ENCODE measurements at places on chromosomes 13 and 19. TPM values are rescaled to one million over a fixed set of nuclear protein-coding genes. Genes with fewer than 3 reads are reported as not detected.

Gene CHST8
- 0.47 TPM for total RNA-seq

Gene GSX1
- 0.19 TPM for total RNA-seq

Gene OLFM4
- 6.5 TPM for total RNA-seq

Gene CEACAM1
- 1.3 TPM for total RNA-seq

GRCh38 chr19:31347354-31347753 lies 1.9 kb downstream of the TSHZ3 start:
- DNase-seq, result no peak
- no peak overlapping the region for H3K4me3 ChIP-seq
- peaks cover 70% of the 10 kb centered on the region for H3K27me3 ChIP-seq

DNA sequence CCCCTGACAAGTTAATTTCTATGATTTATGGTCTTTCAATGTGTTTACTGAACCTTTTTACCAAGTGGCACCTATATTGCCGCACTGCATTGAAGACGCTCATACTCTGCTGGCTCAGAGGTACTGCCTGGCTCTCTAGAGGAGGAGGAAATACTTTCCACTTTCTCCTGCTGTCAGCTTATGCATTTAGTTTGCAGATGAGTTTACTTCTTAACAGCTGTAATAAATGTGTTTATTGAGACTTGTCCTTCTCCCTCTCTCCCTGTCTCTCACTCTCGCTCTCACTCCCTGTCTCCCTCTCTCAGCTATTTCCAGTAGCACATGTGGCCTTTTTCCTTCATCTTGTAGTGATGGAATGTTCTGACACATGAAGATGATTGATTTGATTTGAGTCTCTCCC lies 60.3 kb upstream of the SPATA13 start:
- no peak for DNase-seq
- no peaks in the 10 kb centered on the region for H3K36me3 ChIP-seq
- H3K27me3 ChIP-seq, result no peaks in the 10 kb centered on the region
- peaks cover 21% of the 10 kb centered on the region for H3K4me1 ChIP-seq
- H3K4me3 ChIP-seq, result no peak overlapping the region

DNA sequence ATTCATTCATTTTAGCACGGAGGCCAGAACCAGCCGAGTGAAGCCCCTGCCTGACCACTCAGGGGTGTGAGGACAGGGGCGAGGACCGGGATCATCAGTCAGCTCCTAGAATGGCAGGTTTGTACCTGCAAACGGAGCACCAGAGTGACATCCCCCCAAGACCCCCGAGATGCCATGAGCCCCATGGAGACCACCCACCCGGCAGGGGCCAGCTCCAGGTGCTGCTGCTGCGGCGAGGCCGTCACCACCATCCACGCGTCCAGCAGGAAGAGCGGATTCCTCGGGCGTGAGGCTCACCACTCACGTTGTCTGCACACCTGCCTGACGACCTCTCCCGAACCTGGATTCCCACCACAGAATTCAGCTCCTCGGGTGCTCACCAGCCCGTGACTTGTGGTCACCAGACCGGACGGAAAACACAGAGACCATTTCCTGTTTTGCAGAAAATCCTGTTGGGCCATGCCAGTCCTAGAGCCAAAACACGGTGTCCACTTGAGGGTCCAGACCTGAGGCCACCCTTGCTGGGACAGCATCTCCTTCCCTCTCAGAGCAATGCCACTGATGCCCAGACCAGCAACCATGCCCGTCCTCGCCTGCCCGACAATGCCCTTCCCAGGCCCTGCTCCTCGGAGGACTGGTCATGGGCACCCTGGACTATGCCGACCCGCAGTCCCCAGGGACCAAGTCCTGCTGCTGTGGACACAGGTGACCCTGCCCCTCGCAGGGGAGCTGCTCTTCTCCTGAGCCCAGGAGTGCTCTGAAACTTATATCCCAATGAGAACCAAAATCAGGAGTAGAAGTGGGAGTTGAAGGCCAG lies 74.2 kb downstream of the RASA3 start:
- DNase-seq, result no peak
- no peak overlapping the region for H3K4me3 ChIP-seq
- H3K27ac ChIP-seq, result no peak overlapping the region
- H3K27me3 ChIP-seq, result no peaks in the 10 kb centered on the region

DNA sequence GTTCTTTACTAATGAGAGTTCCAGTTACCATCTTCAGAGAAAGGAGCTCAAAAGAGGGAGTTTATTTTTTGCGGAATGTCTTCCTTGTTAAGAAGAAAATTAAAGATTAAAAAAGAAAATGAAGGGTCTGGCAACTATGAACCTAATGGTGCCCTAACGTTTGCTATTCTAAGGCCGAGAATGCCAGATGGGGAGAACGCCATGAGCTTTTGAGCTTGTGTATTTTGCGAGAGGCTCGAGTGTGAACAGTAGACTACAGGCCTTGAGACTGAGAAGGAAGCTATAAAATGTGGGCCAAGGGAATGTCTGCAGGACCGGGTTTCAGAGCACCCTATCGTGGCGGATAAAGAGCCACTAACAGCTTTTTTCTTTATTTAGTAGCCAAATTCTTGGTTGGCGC lies 6.7 kb downstream of the FGF14 start:
- H3K4me1 ChIP-seq, result peaks cover 14% of the 10 kb centered on the region
- no peak for DNase-seq
- peak overlapping the region; percentile 71 for H3K4me3 ChIP-seq
- peaks cover 42% of the 10 kb centered on the region for H3K27me3 ChIP-seq
- H3K36me3 ChIP-seq, result no peaks in the 10 kb centered on the region

DNA sequence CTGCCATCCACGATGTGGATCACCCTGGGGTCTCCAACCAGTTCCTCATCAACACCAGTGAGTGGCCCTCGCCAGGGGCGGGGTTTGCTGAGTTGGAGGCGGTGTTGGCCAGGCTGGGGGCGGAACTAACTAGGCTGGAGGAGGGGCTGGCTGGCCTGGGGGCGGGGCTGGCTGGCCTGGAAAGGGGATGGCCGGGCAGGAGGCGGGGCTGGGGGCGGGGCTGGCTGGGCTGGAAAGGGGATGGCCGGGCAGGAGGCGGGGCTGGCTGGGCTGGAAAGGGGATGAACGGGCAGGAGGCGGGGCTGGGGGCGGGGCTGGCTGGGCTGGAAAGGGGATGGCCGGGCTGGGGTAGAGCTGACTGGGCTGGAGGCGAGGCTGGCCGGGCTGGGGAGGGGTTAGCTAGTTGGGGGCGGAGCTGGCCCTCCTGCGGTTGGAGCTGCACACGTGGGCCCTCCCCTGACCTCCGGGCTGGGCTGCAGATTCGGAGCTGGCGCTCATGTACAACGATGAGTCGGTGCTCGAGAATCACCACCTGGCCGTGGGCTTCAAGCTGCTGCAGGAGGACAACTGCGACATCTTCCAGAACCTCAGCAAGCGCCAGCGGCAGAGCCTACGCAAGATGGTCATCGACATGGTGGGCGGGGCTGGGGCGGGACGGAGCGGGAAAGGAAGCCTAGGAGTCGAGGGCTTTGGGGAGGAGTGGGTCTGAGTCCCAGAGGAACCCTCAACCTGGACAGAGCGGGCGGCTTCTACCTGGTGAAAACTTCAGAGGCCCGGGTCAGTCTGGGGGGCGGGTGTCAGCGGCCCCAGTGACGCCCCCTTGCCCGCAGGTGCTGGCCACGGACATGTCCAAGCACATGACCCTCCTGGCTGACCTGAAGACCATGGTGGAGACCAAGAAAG lies 41.0 kb downstream of the PDE4A start:
- no peak overlapping the region for H3K4me3 ChIP-seq
- DNase-seq, result no peak
- no peaks in the 10 kb centered on the region for H3K36me3 ChIP-seq
- no peak overlapping the region for H3K27ac ChIP-seq

DNA sequence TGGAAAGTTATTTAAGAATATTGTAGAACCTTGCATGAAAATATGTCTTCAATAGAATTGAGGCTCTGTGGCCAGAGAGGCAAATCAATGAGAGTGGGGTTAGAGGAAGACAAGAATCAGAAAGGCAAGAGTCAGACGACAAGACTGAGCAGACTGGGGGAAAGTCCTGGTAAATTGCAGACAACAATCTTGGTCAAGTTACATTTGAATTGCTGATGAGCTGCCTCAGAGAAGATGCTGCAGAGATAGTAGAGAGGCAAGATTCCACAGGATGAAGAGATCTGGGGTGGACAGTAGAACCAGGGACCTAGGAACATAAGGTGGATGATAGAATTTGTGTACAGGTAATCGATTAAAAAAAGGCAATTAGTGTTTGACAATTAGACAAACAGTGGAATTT lies 133.8 kb downstream of the RXFP2 start:
- no peak overlapping the region for H3K4me3 ChIP-seq
- no peaks in the 10 kb centered on the region for H3K36me3 ChIP-seq
- H3K4me1 ChIP-seq, result no peaks in the 10 kb centered on the region
- H3K27ac ChIP-seq, result no peak overlapping the region
- no peaks in the 10 kb centered on the region for H3K27me3 ChIP-seq
- DNase-seq, result no peak

- H3K4me1 ChIP-seq, result peaks cover 5% of the 10 kb centered on the region
- no peaks in the 10 kb centered on the region for H3K36me3 ChIP-seq
- no peak overlapping the region for H3K27ac ChIP-seq
- H3K4me3 ChIP-seq, result no peak overlapping the region
- DNase-seq, result peak; percentile 4
- no peaks in the 10 kb centered on the region for H3K27me3 ChIP-seq
Measured at GRCh38 chr13:33931397-33932311, 113.7 kb downstream of the RFC3 start.

DNA sequence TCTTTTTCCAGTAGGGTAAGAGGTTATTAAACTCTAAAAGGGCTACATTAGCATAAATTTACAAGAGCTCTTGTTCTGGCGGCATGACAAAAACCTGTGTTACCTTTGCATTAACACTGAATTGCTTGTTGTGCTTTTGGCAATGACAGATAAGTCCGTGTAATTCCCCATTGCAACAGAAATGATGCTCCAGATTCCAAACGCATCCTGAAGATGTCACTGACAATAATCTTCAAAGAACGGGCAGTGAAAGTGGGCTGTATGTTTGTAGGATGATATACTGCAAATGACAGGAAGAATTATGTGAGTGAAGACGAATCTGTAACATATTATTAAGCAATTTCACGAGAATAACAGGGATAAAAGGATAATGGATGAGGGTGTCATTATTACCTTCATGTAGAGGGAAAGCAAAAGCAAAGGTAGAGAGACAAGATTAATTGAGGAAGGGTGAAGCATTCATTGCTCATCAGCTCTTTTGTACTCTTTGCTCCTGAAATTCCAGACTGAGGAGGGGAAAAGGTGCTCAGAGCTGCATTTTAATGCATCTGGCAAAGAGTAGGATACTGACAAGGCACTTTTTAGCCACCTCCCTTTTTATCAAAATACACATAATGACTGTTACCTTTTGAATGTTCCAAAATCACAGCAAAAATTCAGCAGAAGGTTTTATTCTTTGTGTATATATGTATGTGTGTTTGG lies 38.5 kb upstream of the MAB21L1 start:
- H3K36me3 ChIP-seq, result no peaks in the 10 kb centered on the region
- no peaks in the 10 kb centered on the region for H3K27me3 ChIP-seq
- no peak overlapping the region for H3K4me3 ChIP-seq
- no peaks in the 10 kb centered on the region for H3K4me1 ChIP-seq

GRCh38 chr13:112725346-112726015 lies 35.6 kb downstream of the ATP11A start:
- no peaks in the 10 kb centered on the region for H3K36me3 ChIP-seq
- H3K4me3 ChIP-seq, result no peak overlapping the region
- peak overlapping the region; percentile 83 for H3K27ac ChIP-seq
- peaks cover 42% of the 10 kb centered on the region for H3K4me1 ChIP-seq
- H3K27me3 ChIP-seq, result no peaks in the 10 kb centered on the region

DNA sequence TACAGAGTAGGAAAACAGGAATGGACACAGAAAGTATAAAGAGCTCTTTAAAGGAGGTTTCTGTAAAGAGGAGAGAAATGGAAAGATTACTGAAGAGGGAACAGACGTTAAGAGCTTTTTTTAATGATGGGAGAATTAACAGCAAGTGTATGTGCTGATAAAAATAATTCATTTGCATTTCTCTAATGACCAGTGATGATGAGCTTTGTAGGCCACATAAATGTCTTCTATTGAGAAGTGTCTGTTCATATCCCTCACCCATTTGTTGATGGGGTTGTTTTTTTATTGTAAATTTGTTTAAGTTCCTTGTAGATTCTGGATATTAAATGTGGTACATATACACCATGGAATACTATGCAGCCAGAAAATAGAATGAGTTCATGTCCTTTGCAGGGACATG lies 40.0 kb downstream of the MYO16 start:
- H3K27me3 ChIP-seq, result no peaks in the 10 kb centered on the region
- H3K4me3 ChIP-seq, result no peak overlapping the region
- no peak overlapping the region for H3K27ac ChIP-seq

DNA sequence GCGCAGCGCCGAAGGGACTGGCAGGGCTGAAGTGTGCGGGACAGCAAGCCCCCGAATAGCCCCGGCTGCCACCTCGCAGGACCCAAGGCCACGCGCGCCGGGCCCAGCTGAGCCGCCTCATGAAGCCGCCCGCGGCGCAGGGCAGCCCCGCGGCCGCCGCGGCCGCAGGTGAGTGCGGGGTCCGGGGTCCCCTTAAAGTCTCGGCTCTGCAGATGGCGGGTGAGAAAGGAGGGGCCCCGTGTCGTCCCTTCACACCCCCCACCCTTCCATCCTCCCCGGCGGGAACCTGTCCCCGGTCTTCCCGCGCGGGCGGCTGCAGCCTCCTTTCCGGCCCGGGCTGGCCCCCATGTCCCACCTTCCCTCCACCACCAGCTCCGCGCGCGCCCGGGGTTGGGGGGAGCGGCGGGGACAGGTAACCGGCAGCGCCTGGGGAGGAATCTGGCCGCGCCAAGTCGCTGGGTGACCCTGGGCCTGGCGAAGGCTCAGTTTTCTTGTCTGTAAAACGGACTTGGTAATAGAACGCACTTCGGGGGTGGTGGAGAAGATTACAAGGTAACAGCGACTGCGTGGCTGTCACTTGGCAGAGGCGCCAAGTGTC lies 338 bp downstream of the RGCC start:
- peak overlapping the region; percentile 86 for H3K27ac ChIP-seq
- peaks cover 44% of the 10 kb centered on the region for H3K4me1 ChIP-seq
- H3K36me3 ChIP-seq, result no peaks in the 10 kb centered on the region
- no peak for DNase-seq
- H3K4me3 ChIP-seq, result peak overlapping the region; percentile 91

GRCh38 chr13:42751693-42752092 lies 29.7 kb upstream of the FAM216B start:
- no peak overlapping the region for H3K27ac ChIP-seq
- DNase-seq, result no peak
- no peak overlapping the region for H3K4me3 ChIP-seq
- H3K4me1 ChIP-seq, result no peaks in the 10 kb centered on the region
- H3K36me3 ChIP-seq, result no peaks in the 10 kb centered on the region
- no peaks in the 10 kb centered on the region for H3K27me3 ChIP-seq

GRCh38 chr13:19117913-19118739 lies 63.5 kb downstream of the TUBA3C start:
- H3K27ac ChIP-seq, result no peak overlapping the region
- H3K4me3 ChIP-seq, result no peak overlapping the region
- DNase-seq, result no peak

DNA sequence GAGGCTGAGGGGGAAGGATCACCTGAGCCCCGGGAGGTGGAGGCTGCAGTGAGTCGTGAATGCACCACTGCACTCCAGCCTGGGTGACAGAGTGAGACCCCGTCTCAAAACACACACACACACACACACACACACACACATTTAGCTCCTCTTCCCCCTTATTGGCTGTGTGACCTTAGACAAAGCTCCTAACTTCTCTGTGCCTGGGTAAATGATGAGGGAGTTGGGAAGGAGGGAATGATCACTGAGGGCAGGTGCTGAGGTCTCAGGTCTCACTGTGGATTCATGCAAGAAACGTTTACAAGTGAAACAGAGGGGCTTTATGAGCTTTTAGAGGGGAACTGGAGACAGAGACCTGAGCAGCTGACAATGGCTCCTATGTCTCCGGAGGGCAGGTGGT lies 16.9 kb upstream of the BCL3 start:
- no peak for DNase-seq
- H3K27ac ChIP-seq, result no peak overlapping the region
- no peaks in the 10 kb centered on the region for H3K36me3 ChIP-seq
